ENCODE measurements at places on chromosomes 3 and 15.

- DNase-seq = no peak
Measured at GRCh38 chr3:172376881-172377280, 71.4 kb downstream of the GHSR start.

- no peak for DNase-seq
Measured at GRCh38 chr15:56869573-56869972, 48.9 kb upstream of the TCF12 start.

DNA sequence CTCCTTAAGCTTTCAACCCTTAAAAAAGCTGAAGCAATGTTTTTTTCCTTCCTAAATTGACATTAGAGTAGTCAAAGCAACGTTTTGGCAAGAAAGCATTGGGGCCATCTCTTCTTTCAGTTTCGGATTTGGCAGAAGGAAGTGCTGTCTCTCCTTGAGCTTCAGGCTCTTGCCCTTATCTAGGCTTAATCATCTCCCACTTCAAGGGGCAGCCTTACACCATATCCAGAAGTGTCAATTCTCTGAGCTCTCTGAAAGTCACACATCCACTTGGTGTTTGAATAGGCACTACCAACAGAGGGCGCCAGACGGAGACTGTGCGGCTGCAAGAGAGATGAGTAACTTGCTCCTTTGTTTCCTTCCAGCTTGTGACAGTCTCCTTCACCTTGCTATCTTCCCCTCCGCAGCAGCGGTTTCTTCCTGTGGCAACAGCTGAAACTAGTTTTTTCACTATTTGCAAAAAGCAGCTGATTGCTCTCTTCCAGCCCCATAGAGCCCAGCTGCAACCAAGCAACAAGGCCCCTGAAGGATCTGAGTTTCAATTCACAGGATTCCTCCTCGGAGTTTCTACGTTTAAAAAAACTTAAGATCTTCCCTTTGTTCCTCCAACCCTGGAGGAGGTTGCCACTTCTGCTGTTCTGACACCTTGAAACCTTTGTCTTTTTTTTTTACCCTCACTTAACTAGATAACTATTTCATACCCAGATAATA is 147.0 kb upstream of the SLCO3A1 start:
- peak; percentile 80 for DNase-seq

DNA sequence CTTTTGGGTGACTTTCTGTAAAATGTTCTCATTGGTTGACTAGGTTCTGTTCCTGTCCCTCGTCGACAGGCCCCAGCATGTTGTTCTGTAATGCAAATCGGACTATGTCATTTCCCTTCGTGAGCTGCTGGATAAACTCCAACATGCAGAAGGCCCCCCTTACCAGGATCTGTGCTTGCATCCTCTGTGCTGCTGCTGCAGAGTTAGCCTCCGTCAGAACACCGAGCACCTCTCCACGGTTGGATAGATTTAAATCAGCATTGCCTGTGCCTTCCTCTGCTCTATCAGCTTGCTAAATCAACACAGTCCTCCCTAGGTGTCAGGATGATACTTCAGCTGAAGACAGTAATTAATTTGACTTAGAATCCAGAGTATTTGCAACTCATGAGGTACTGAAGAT is 12.7 kb upstream of the MINDY4B start:
- DNase-seq = no peak

DNA sequence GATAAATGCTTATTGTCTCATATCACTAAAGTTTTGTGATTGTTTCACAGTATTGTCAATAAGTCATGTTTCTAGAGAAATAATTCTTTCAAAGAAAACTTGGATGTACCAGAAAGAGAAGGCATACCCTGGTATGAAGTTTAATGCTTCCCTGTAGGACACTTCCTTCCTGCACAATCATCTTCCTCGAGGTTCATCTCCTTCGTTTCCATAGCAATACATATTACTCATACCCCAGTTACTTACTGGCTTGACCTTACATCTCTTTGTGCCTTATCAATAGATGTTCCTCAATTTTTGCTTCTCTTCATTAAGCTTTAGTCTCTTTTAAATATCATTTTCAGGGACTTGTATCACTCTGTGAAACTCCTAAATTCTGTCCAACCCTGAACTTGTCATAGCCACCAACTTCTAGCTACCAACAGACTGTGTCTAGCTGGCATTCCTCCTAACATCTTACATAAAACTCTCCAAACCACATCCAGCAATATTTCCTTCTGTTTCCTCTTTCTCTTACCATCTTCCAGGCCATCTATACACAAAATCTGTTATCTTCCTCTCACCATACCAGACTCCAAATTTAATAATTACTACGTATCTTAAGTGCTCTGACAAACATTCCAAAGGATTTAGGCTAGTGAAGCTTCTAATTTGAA is 134.3 kb downstream of the GADL1 start:
- DNase-seq = no peak

GRCh38 chr3:77414881-77415280 is 375.0 kb downstream of the ROBO2 start:
- DNase-seq = no peak

- no peak for DNase-seq
Measured at GRCh38 chr3:4532535-4533112, 39.5 kb downstream of the ITPR1 start.

- no peak for DNase-seq
Measured at GRCh38 chr3:3853544-3853943, 54.3 kb downstream of the LRRN1 start.

DNA sequence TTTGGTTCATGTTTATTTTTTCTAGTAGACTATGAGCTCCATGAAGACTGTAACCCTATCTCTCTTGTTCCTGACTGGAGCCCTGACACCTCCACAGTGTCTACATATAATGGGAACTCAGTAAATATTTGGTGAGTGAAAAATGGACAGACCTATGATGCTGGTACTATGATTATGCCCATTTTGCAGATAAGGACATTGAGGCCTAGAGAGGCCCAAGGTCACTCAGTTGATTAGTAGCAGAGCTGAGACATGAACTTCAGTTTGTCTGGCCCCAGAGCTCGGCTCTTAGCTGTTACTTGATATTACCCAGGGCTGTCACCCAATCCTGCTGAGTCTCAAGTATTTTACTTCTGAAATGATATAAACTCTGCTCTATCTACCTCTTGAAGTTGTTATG is 5.5 kb downstream of the EFCAB12 start:
- no peak for DNase-seq

Measured in neuronal stem cell (in vitro differentiated cells).